ENCODE measurements at places on chromosomes 11 and 22. TPM values are rescaled to one million over a fixed set of nuclear protein-coding genes. Genes with fewer than 3 reads are reported as not detected.
A peak's percentile ranks its signal among the peaks of the same experiment; 100 is the strongest.

The SDHD gene
- 100 TPM for total RNA-seq

The HTR3A gene
- not detected for total RNA-seq

DNA sequence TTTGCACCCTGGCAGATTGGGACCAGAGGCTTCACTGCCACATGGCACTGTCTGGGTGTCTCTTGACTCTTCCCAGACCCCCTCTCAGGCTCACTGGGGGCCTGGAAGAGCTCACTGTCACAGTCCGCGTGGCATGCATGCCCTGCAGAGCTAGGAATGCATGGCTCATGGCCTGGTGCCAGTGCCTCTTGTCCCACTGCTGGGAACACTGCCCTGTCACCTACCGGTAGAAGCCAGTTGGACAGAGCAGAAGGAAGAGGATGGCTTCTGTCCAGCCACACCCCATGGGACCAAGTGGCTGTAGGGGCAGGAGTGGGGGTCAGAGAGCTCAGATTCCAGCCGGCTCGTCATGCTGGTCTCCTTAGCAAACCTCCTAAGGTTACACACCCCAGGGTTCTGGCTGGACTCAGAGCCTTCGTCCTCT, 29.7 kb downstream of the MB start:
- DNase-seq: peak; percentile 53

The PACSIN3 gene
- total RNA-seq: 11.2 TPM

DNA sequence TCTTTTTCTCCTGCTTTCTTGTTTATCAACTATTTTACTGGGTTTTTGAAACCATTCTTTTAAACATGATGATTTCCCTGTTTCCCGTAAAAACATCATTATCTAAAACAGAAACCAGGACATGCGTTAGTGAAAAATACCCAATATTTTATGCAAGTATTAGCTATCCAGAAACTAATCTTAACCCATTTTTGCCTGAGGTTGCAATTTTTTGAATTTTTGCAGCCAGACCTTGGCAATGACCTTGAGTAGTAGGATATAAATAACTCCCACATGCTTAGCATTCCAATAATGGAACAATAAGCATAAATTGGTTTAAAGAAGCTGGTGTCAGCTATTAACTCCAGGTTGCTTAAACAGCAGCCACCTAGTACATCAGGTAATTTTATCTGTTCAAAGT, 308.9 kb upstream of the ANO3 start:
- DNase-seq: no peak

The APOA1 gene
- total RNA-seq: 0.29 TPM

DNA sequence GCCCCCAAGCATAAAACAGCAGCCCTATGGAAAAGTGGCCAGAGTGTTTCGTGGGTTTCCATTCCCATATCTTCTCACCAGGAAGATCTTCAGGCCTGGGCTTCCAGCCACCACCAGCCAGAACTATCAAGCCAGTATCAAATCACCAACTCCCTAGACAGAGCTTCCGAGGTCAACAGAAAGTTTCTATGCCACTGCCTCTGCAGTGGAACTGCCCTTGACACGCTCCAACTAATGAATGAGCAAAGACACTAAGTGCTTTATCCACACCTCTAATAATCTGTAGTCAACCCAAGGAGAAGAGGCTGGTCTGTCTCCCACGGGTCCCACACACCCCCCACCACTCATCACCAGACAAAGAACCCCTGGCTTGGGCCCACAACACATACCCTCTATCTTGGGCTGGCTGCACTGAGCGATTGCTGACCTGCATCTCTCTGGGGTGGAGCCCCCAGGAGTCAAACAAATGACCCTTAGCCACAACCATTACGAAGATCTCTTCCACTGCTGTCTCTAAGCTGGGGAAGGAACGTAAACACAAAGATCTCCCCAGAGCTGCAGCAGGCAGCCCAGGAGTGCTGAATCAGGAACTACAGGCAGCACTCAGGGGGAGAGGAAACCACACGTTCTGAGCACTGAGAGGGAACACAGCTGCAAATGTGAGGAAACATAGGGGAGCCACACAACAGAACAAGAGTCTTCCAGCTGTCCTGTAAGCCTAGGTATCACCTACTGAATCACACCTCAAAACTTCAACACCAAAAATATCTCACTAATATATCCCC, 9.7 kb downstream of the OR5AN1 start:
- DNase-seq: no peak

The NECTIN1 gene
- 4.1 TPM for total RNA-seq

DNA sequence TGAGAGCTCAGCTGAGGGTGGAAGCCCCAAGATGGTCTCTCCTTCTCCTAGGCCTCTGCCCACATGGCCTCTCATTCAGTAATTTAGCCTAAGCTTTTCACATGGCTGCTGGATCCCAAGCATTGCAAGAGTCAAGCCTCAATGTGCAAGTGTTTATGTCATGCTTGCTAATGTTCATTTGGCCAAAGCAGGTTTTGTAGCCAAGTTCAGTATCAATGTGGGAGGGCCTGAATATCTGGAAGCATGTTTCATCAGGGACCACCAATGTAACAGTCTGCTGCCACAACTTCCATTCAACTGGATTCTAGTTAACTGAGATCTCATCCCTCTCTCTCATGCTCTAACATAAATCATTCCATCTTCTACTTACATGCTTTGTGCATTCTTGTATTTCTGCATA, 8.5 kb upstream of the SYTL2 start:
- DNase-seq: no peak

The SPDYC gene
- total RNA-seq: not detected
